DMS79 (cell line): ENCODE measurements at places on chromosomes 12 and 14.
A peak's percentile ranks its signal among the peaks of the same experiment; 100 is the strongest.

- no peak for DNase-seq
Observed at GRCh38 chr12:85923767-85924331, 49.8 kb downstream of the NTS start.

DNA sequence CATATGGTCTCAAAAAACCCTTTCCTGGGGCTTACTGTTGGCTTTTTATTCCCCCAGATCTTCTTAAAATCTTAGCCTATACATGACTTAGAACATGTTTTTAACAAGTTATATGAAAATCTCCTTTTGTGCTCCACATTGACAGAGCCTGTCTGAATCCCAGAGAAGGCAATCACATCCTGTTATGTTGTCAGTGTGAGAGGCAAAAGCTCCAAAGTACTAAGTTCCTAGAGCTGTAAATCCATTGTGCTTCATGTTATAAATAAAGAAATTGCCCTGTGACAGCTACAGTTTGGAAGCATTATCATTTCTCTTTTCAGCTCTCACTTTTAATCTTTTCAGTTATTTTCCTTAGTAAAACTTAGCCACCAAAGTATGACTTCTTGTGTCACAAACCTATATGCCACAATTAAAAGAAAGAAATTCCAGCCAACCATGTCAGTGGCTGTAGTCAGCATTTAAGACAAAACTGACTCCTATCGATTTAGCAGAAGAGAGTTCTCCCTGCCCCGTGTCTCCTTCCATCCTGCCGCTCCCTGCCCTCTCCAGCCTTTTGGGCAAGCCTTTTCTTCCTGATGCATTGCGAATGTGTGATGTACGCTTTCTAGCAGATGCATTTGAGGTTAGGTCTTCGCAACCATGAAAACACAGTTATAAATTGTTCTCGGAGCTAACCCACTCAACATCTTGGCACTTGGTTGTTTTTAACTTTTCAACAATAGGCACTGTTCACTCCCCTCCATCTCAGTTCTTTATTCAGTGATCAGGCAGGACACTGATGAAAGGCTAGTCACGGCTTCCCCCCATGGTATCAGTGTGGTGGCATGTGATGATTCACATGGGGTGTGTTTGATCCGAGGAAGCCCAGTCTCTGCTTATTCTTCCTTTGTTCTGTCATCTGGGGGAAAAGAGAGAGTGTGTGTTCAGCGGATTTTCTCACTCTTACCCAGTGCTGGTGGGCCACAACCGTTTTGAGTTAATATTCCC lies 143.5 kb downstream of the SSPN start:
- DNase-seq: no peak

DNA sequence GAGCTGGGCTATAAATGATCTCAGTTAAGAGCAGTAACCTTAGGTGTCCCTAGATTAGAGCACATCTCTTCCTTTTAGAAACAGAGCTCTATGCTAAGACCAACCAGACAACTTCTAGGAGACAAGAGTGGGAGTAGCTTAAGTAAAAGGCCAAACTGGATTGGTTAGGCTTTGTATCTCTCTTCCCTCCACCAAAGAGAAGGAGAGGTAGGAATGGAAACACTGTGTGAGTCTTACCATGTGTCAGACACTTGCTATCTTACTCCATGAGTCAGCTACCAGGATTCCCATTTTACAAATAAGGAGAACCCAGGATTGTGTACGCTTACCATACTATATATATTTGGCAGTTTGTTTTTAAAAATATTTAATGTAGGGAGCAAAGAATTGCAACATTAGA lies 122.9 kb downstream of the PAX9 start:
- no peak for DNase-seq

DNA sequence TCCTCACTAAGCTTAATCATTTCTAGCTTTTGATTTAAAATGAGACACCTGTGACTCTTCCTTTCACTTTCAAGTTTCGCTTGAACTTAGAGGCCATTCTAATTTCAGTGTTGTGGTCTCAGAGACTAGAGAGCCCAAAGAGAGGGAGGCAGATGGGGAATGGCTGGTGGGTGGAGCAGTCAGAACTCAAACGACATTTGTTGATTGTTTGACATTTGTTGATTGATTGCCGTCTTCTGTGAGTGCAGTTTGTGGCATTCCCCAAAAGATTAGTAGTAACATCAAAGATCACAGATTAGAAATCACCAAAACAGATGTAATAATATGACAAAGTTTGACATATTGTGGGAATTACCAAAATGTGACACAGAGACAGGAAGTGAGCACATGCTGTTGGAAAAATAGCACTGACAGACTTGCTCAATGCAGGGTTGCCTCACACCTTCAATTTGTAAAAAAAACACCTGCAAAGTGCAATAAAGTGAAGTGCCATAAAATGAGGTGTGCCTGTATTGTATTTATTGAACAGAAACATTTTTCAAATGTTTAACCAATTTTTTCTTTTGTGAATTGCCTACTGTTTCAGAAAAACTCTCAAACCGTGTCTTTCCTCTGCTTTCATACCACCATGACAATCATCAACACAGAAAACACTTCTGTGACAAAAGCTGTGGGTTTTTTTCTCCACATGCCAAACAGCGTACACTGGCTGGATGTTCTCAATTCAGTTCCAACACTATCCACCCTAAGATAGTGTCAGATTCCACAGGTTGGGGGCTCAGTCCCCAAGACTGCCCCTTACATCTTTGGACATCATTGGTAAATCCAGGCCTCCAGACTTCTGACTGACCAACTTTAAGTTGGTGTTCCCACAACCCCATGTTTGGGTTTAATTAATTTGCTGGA lies 376.3 kb upstream of the RGS6 start:
- DNase-seq: no peak

DNA sequence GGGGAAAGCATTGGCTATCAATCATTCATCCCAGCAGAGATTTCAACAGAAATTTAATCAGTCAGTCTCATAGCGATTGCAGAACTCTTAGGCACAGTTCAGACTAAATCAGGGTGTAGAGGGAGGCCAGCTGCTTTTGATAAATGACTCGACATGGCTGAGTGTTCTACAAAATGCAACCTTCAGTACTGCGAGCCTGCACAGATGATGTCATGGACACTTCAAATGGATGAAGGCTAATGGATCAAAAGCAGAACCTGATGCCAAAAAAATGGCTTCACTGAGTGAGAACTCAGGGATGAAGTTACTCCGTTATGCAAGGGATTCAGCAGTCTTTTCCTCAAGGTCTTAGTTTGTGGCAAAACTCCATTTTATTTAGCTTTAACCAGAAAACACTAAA lies 167.3 kb downstream of the DACT1 start:
- peak; percentile 98 for DNase-seq

DNA sequence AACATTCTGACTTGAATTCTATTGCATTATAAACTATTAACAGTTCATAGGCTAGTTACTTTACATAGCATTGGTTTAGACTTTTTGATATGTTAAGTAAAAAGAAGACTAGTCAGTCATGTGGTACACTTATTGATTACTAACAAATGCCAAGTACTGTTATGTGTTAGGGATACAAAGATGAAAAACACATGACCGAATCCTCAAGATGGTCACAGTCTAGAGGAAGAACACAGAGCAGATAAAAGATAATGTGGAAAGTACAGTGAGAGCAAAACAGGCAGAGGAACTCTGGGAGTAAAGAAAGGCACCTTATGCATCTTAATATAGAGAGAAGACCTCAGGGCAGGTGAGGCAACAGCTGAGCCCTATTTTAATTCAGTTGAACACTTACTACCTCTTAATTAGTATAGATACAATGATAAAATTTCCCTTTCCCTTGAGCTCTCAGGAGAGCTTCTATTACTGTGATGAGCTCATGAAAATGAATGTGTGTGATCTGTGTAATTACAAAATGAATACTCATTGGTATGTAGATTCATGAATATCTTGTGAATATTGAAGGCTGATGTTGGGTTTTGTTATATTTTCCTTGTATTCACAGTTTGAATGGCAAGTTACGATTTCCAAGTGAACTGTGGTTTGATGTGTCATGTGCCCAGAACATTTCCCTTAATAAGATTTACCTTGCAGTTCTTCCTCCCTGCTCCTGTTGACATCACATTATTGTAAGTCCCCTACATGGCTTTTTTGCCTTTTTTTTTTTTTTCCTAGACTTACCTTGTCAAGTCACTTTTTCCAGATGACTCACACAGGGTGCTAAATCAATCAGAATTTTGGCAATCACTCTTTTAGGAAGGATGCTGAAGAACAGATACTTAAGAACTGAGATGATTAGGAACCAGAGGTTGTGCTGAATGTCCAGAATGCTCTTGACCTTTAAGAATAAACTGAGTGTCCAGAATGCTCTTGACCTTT lies 29.5 kb upstream of the MSRB3 start:
- DNase-seq: no peak

DNA sequence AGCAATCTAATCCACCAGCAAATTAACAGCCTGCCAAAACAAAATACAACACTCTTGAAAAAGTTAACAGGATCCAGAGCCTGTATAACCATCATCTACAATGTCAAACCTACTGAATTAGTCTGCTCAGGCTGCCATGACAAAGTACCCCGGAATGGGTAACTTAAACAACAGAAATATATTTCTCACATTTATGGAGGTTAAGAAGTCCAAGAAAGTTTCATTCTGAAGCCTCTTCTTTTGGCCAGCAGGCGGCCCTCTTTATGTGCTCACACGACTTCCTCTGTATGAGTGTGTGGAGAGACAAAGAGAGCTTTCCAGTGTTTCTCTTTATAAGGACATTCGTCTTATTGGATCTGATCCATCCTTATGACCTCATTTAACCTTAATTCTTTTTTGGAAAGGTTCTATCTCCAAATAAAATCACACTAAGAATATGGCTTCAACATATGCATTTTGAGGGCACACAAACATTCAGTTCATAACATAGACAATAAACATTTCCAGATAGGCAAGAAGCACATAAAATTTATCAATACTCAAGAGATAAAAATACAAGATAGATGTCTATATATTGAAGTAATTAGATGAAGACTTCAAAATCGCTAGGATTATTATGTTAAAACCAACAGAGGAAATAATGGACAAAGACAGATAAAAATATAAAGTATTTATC lies 5.9 kb upstream of the RERG start:
- no peak for DNase-seq

GRCh38 chr12:117361347-117361751 lies at the start of gene NOS1:
Gene NOS1, minus strand, starts transcription at chr12:117361626. Its CDS starts 30,557 bp downstream, at chr12:117331069.
- no peak for DNase-seq

DNA sequence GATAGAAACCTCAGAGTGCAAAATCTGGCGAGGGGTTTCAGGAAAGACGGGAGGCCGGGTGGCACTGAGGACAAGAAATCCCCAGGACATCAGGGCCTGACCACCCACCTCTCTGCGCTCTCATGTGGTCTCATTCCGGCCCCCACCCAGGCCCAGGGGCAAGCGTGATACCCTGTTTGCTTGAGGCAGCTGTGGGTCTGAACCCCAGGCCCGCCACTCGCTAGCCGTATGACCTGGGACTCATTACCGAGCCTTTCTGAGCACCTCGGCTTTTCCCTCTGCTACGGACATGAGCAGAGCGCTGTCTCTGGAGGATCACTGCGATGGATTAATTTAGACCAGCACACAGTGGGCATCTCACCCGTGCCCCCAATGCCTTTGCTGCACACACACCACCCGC lies 25.5 kb upstream of the BCDIN3D start:
- no peak for DNase-seq

- DNase-seq: peak; percentile 66
Observed at GRCh38 chr14:38280081-38280480, 24.2 kb upstream of the CLEC14A start.
